ENCODE measurements at places on chromosomes 6 and 20.

DNA sequence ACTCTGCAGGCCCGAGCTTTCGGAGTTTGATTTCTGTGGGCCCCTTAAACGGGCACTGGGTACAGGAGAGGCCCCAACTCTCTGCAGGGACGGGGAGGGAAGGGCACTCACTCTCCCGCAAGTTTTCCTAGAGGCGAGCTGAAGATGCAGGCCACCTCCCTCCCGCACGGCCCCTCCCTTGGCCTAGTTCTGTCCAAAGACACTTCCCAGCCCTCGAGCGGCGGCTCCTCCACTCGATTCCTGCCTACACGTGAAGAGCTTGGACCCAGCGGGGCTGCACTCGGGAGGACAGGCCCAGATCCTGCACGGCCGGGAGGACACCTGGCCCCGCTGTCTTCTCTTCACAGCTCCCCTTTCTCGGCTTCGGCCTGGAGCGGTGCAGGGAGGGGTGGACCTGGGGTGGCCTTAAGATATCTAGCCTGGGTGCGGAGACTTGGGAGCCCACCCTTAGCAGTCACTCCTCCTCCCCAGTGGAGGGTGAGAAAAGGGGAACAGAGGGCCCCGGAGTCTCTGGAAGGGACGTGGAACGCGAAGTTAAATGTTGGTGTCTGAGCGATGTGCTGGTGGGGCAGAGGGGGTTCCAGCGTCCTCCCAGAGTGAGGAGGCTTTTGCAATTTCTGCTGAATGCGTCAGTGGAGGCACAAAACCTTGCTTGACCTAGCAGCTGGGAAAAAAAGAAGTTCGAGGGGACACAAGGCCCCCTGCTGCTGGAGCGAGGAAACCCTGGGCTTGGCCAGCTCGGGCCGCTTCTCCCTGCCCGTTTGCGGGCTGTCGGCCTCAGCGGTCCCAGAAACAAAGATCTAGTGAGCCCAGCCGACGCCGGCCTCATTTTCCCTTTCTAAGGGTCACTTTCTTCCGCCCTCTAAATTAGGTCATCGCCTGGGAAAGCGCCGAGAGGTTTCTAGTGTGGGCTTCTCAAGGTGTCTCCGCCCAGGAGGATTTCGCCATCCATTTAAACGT, 4.9 kb downstream of the OLIG3 start:
- no peak for DNase-seq

- no peak for DNase-seq
These were observed 877.3 kb upstream of the MAP3K7 start for GRCh38 chr6:91464201-91464600.

DNA sequence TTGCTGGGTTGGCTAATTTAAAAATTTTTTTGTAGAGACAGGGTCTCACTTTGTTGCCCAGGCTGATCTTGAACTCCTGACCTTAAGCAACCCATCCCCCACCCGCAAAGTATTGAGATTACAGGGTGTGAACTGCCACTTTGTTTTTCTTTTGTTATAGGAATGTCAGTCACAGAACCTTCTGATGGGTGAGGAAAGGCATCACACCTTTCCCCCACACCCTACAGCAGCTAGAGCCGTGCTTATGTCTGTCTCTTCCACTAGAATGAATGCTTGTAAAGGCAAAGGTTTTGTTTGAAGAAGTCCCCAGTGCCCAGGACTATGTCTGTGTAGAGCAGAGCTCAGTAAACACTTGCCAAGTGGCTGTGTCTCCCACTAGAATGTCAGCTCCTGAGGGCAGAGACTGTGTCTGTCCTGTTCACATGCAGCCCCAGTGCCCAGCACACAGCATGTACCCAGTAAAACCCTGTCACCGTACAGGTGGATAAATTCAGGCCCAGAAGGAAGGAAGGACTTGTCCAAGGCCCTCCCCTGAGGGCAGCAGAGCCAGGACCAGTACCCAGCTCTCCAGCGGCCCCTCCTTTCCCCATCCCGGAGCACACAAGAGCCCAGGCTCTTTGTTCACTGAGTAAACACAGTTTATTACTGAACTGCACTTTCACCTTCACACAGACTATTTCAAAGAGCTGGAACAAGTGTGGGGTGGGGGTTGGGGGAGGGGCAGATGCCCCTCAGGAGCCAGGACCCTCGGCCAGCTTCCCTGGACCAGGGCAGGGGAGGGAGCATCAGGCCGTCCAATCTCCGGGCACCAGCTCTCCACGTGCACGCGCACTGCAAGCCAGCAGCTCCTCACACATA, 26.4 kb downstream of the COX4I2 start:
- no peak for DNase-seq

GRCh38 chr20:835608-836045, 2.1 kb downstream of the FAM110A start:
- no peak for DNase-seq

DNA sequence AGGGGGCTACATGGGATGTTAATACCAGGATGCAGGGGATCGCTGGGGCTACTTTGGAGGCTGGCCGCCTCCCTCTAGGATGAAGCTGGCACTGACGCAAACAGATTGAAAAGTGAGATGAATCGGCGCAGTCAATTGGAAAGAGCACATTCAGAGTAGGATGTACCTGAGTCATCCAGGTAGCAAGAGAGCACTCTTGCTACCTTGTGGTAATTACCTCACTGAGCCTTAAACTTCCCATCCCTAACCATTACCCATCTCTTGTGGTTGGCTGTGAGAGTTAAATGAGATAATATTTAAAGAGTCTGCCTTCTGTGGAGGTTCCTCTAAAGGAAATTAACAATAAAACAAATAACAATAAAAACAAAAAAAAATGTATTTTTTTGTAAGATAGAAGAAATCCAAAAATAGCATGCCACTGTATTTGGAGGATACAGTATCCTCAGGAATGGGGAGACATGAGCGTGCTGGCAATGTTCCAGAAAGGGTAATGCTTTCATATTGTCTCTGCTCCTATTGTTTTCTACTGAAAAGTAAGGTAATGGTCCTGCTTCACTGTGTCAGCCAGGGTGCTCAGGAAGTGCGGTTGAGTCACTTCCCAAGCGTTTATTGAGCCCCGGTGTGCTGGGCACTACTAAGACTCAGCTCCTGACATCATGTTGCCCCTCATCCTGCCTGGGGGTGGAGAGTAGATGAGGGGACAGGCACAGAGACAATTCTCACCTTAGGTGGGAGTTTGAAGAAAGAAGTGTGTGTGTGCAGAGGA, 301.1 kb downstream of the EYA4 start:
- DNase-seq, result no peak

- no peak for DNase-seq
These were observed 217.1 kb downstream of the SMOC2 start for GRCh38 chr6:168658059-168658458.

GRCh38 chr6:147648916-147649315, 140.4 kb downstream of the SAMD5 start:
- no peak for DNase-seq

- DNase-seq, result no peak
These were observed 49.7 kb upstream of the PHACTR1 start for GRCh38 chr6:12666886-12667285.

GRCh38 chr20:45507011-45507820, 8.2 kb downstream of the SPINT3 start:
- no peak for DNase-seq

DNA sequence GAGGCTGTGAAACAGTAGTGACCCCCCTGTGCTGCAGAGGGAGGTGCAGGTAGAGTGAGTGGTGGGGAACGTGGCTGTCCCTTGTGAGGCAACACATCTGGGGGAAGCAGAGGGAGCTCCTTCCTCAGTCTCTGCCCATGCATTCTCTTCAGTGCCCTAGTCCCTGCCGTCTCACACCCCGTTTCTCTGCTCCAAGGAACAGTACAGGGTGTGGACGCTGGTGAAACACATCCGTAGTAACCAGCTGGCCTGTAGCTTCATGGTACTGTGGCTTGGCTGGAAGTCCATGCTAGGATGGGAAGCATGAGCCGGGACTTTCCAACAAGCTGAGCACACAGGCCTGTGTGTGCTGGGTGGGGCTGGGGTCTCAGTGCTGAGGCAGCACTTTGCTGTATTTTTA, 25.4 kb upstream of the CST3 start:
- DNase-seq, result no peak

DNA sequence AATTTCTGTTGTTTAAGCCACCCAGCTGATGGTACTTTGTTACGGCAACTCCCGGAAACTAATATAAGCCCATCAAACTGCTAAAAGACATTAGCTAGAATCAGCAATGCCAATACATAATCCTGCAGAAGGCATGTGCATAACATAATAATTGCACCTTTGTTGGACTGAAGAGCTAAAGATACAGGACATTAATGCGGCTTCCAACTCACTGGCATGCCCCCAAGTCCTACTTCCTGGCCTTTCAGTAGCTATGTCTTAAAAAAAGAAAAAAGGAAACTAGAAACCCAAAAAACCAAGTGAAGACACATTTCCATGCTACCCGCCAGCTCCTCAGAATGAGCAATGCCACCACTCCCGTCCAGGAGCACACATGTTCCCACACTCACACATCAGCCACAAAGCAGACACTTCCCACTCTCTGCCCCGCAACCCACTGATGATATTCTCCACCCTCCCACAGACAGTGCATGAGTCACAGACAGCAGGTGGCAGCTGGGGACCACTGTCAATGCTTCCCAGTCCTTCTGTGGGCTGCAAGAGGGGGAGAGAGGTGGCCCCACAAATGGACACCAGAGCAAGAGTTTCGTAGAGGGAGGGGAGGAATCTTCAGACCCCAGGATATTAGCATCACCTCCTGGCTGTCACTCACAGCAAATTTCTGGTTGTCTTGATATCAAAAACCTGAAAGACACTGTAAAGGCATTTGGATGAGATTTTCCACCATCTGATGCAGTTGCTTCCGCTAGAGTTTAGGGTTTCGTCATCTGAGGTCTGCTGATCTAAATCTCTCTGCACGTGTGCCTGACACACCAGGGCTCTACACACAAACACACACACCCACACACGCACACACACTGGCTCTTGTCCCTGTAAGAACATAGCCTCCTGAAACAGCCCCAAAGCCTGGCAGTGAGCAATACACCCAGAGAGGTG, 32.8 kb downstream of the GFOD1 start:
- DNase-seq, result peak; percentile 55

GRCh38 chr6:150118627-150119026, 24.2 kb upstream of the PPP1R14C start:
- no peak for DNase-seq

GRCh38 chr6:113645576-113645970, 211.6 kb upstream of the MARCKS start:
- no peak for DNase-seq

DNA sequence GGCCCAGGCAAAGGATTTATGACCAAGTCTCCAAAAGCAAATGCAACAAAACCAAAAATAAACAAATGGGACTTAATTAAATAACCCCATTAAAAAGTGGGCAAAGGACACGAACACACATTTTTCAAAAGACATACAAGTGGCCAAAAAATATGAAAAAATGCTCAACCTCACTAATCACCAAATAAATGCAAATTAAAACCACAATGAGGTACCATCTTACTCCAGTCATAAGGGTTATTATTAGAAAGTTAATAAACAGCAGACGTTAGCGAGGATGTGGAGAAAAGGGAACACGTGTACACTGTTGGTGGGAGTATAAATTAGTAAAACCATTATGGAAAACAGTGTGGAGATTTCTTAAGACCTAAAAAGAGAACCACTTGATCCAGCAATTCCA, 71.1 kb downstream of the CEP162 start:
- no peak for DNase-seq

DNA sequence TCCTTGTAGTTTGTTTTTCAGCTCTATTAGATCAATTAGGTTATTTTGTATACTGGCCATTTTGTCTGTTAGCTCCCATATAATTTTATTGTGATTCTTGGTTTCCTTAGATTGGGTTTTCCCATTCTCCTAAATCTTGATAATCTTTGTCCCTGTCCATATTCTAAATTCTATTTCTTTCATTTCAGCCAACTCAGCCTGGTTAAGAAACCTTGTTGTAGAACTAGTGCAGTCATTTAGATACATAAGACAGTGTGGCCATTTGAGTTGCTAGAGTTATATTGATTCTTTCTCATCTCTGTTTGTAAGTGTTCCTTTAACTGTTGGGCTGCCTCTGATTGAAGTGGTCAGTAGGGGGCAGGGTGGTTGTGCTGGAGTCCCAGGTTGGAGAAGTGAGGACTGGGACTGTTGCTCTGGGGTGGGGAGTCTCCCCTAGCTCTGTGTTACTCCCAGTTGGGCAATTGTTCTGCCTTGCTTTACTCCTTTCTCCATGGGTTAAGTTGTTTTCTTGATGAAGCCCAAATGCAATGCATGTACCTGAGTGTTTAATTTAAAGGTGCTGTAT, 98.8 kb upstream of the NRN1 start:
- DNase-seq, result peak; percentile 34
